ENCODE measurements at places on chromosomes 2 and 18.

GRCh38 chr2:26702025-26702424 lies 9.5 kb downstream of the KCNK3 start:
- no peak for DNase-seq

GRCh38 chr2:191109888-191110287 lies 40.9 kb downstream of the STAT4 start:
- no peak for DNase-seq

- no peak for DNase-seq
These were observed 783.6 kb downstream of the CBLN2 start for GRCh38 chr18:71760541-71760940.

DNA sequence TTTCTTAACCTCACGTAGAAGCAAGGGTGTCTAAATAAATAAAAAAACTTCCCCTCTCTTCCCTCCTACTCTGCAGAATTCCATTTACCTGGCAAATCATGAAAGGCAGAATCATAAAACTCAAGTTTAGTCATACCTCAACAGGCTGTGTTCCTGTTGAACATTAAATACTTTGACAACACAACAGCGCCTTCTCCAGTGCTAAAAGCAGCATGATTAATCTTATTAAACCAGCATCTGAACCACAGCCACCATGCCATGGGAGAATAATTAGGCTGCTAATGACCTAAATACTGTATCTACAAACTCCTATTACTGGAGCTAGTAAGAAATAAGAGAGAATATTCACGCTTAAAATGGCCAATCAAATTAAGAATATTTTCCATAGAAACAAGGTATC lies 68.1 kb downstream of the CDH2 start:
- DNase-seq: no peak

GRCh38 chr2:107027205-107027604 lies 141.2 kb upstream of the ST6GAL2 start:
- no peak for DNase-seq

DNA sequence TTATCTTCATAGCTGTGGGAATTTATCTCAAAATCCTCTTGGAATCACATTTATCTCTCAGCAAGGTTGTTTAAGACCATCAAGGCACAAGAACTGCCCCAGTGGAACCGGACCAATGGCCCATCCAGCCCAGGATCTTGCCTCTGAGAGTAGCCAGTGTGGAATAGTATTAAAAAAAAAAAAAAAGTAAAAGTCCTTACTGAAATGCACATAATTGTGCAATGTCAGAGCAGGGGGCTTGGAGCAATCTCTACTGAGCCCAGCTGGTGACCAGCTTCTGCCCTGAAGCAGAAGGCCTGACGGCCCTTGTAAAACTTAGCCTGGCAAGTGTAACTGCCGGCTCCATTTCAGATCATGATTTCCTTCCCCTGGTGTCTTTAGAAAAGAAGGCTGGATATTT lies 355.6 kb upstream of the PIK3C3 start:
- no peak for DNase-seq

- DNase-seq: no peak
These were observed 56.8 kb downstream of the TRIP12 start for GRCh38 chr2:229865033-229865432.

- DNase-seq: no peak
These were observed 150.9 kb upstream of the SERTAD2 start for GRCh38 chr2:64804651-64805050.

DNA sequence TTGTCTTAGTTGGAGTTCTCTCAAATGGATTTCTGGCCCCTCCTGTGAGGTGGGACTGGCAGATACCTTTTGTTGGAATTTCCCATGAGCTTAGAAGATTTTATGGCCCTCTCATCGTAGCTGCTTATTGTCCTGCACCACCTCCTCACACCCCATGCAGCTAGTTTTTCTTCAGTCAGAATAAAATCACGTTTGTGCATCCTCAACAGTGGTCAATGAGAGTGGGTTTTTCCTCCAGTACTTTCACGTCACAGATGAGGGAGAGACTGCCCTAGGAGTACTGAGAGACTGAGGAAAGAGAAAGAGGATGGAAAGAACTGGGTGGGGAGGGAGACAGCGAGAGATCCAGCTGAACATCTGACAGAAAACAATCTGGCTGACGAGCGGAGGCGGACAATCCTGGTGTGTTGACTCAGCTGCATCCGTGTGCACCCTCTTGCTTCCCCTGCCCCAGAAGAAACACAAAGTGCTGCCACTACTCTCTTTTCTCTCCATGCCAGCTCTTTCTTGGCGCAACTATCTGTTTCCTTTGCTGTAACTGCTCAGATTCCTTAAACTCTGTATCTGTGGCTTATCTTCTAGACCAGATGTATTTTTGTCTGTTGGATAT lies 7.4 kb downstream of the RAPGEF4 start:
- DNase-seq: no peak

DNA sequence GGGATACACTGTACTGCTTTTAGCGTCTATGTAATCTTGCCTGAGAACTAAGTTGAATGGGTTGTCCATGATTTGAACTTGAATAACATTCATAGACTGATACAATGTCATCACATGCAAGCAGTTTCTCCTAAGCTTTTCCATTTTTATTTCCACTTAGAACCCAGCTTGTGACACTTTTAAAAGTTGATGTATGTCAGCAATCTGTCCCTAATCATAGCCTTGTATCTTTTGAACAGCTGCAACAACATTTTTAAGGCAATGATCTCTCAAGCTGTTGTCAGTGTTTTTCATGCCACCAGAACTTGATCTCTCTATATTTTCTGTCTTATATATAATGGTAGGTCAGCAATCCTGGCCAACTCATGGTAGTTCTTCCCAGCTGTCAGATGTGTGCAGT lies 185.0 kb downstream of the DOK6 start:
- no peak for DNase-seq

- DNase-seq: no peak
These were observed 216.3 kb downstream of the RNF144A start for GRCh38 chr2:7133521-7133920.
